Central memory CD4-positive, alpha-beta T cell (primary cell): ENCODE measurements at places on chromosomes 11 and 22.

DNA sequence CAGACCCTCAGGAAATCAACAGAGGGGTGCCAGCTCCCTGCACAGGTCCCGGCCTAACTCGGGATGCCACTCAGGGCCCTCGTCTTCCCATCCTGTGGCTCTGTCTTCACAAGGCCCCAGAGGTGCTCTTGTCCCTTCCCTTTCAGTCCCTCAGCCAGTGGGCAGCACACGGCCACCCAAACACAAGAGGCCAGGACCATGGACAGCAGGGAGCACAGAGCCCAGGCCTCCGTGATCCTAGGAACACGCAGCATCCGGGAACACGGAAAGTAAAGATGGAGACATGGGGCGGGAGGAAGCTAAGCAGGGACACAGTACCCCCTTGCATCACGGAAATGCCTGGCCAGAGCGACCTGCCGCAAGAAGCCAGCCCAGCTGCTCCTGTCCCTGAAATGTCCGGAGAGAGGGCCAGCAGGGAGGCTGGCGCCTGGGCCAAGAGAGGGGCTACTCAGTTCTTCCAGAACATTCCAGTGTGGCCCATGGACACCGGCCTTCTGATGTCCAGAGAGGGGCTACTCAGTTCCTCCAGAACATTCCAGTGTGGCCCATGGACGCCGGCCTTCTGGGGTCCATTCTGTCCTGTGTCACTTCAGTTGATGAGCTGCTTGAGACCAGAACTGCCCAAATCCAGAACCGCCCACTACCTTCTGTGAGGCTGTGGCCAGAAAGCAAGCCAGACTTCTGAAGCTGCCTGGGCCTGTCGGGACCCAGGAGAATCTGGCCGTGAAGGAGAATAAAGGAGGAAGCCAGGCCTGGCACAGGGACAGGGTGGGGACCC lies 274.0 kb downstream of the BRD1 start:
- no peak for DNase-seq

DNA sequence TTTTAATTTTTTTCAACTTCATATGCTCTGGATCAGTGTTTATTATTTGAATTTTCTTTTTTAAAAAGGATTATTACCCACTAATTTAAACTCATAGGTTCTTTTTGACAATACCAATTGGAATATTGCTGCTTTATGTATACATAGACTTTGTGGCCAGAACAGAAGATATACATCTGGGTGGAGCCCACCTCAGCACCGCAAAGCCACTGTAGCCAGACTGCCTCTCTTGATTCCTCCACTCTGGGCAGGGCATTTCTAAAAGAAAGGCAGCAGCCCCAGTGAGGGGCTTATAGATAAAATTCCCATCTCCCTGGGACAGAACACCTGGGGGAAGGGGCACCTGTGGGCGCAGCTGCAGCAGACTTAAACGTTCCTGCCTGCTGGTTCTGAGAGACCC lies 10.6 kb upstream of the C11orf58 start:
- DNase-seq, result no peak

DNA sequence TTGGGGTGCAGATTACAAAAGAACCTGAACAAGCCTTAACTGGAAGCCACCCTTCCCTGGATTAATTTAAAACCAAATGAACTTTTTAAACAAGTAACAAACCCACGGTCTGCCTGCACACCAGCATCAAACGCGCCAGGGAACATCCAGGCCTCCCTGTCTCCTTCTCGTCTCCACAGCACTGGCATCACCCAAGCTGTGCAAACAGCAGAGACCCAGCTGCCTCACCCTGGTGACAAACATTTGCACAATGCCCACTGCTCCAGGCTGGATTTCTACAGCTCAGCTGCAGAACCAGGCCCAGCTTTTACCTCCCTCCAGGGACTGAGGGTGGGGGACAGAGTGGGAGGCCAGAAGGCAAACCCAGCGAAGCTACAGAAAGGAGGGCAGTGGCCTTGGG lies 7.0 kb downstream of the RPL3 start:
- no peak for DNase-seq

- peak; percentile 10 for DNase-seq
Measured at GRCh38 chr11:2194877-2195755, 23.5 kb upstream of the TH start.

DNA sequence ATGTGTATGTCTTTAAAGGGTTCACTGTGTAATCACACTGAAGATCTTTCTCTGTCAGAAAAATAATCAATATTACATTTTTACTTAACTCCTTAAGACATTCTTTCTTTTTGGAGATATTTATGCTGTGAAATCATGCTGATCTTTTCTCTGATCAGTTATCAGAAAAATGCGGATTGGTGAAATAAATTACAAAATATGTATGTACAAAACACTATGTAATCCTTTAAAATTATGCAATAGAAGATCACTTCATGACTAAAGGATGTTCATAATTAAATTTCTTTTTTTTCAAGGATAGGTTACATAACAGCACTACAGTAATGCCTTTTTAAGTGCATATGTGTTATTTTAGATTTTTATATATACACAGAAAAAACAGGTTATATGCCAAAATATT lies 24.7 kb downstream of the BTBD10 start:
- DNase-seq, result no peak

DNA sequence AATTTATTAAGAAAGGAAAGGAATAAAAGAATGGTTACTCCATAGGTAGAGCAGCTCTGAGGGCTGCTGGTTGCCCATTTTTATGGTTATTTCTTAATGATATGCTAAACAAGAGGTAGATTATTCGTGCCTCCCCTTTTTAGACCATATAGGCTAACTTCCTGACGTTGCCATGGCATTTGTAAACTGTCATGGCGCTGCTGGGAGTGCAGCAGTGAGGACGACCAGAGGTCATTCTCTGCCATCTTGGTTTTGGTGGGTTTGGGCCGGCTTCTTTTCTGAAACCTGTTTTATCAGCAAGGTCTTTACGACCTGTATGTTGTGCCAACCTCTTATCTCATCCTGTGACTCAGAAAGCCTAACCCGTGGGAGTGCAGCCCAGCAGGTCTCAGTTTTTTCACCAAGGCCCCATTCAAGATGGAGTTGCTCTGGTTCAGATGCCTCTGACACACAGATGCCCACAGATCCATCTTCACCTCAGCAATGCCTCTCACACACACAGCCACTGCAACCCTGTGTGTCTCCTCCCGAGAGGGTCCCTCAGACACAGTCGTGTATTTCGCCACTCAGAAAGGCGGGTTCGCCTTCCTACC lies 16.4 kb upstream of the JAM3 start:
- DNase-seq, result no peak

DNA sequence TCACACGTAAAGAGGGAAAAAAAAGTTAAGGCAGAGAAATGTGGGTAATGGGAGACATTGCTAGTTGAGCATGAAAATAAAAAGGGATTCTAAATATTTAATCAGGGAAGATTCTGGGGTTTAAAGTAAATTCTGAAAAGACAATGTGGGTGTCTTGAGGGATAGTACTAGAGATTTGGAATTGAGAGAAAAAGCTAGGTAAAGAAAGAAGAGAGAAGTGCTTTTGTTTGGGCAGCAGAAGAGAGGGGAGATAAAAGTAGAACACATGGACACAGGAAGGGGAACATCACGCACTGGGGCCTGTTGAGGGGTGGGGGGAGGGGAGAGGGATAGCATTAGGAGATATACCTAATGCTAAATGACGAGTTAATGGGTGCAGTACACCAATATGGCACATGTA lies 3.5 kb upstream of the YPEL4 start:
- DNase-seq, result no peak

DNA sequence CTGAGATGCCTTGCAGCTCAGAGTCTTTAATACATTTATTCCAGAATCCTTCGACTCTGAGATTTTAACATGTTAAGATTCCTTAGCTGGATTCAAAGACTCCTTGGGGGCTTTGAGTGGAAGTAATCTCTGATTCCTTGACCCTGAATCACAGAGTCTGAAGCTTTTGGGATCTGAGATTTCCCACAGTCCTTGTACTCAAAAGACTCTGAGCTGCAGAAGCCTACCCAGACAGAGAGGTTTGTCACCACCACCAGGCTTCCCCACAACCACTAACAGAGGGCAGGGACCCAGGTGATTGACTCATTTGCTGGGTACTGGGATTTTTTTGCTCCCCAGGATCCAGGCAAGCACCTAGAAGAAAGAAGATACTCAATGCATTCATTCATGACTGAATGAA lies 1.4 kb upstream of the SERPINH1 start:
- no peak for DNase-seq
